NCI-H187 treated with DMSO at 0.1 percent for 48 hours (cell line): ENCODE measurements at places on chromosomes 7 and 10.

DNA sequence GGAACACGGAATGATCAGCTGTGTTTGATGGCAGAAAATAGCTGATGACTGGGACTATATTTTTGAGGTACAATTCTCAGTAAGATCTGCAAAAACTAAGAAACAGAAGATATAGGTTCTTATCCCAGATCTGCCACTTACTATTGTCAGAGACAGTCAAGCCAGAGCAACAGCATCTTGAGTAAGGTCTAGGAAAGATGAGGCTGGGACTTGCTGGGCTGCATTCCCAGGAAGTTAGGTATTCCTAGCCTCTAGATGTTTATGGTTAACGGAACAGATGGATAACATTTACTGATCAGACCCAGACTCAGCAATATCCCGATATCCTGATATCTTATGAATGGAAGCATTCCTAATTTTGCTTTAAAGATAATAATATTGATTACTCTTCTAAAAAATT is 68.7 kb upstream of the DNAJB12 start:
- no peak for DNase-seq

- no peak for DNase-seq
Measured at GRCh38 chr7:129784437-129784782, 168.3 kb downstream of the UBE2H start.

- DNase-seq, result no peak
Measured at GRCh38 chr7:100897772-100898454, 2.2 kb upstream of the ACHE start.

DNA sequence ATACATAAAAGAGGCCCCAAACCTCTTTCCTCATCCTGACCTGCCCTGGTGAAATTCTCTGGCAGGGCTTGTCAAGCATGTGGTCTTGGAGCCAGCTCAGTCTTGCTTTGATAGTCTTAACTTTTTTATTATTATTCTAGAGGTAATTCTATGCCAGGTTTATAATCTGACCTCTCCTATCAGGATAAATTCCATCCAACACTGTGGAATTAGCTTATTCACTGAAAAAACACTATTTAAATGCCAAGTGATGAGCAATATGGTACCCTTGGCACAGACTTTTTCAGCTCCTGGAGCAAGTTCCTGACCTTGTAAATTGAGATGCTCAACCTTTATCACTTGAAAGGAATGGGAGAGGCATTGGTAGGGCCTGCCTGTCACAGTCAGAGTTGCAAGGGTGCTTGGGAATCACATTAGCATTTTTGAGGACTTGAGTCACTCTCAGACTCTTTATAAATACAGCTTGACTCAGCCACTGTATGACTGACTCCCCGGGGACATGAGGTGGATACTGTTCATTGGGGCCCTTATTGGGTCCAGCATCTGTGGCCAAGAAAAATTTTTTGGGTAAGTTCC is at the start of gene CPA4:
CPA4 (plus strand) TSS at position 480 of the 576 bp plus-strand sequence; CDS start at position 500, 20 bp downstream.
- peak; percentile 87 for DNase-seq

DNA sequence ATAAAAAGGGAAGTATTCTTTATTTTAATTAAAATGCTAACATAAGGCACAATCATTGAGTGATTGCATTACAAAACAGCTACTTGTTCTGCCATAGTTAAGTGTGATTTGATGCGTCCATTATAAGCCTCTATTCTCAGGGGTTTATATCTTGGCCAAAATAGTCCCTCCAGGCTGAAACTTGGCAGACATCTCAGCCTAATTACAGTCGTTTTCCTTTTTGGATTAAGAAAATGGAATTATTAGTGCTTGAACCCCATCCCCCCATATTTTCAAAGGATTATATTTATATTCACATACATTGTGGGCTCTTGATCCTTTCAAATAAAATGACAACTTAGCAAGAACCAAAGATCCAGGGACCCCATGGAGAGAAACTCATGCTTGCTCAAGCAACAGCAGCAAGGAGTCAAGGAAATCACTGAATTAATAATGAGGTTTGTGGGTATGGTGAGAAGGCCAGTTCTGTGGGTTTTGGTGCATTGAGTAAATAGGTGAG is 66.7 kb upstream of the NEUROD6 start:
- no peak for DNase-seq

DNA sequence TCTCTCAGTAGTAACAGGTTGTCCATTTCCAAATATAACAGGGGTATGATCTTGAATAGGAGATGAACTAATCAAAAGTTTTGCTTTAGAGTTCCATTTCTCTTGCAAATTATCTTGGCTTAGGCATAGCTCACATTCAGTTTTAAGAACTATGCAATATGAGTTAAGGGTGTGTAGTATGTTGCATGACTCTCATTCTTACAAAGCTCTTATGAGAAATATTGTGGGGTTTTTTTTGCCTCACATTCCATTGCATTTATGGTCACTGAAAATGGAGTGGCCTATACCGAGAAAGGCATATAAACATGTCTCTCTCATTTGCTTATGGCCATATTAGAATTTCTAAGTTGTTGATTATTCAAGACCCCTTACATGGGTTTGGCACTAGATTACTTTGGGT is 48.5 kb upstream of the LAMB1 start:
- no peak for DNase-seq

DNA sequence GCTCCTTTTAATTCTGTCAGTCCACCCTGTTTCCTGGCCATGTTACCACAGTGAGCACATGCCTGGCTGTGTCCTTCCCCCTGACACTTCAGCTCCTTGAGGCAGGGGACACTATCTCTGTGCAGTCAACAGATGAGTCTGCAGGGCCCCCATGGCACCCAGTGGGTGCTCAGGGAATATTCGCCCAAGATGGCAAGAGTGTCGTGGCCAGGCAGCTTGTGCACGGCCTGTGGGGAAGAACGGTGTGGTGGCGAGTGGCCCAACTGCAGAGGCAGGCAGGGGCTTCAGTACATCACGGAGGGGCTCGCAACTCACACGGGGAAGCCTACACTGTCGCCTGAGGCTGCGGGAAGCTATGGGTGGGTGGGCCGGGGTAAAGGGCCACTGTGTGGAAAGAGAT is 91.1 kb downstream of the TRRAP start:
- DNase-seq, result no peak

DNA sequence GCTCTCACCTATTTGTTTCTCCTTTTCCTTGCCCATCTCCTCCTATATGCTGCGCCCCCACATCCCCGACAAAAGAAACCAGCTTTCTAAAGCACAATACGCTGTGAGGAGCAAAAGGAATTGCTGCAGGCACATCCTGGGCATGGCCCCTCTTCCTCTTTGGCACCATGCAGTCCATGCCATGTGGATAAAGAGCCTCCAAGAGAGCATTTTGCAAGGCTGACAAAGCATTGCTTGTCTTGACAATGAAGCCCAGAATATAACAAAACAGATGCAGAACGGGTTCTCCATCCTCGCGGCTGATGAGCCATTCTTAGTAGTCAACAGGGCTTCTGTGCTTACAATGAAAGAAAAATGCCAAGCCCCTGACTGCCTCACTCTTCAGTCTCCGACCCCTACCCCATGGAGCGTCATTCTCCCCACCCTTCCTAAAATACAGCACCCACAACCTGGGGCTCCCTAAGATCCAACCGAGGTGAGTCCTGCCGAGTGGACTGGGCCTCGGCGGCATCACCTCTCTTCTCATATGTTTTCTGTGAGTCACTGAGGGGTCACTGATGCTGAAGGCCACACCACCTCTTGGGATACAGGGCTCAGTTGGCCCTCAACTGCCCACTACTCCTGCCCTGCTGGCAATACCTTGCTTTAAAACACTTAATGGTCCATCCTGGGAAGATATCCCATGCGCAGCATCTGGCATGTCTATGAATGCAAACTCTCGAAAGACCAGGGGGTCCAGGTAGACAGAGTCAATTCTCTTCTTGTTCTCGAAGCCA is 47.5 kb downstream of the GSDME start:
- no peak for DNase-seq

- no peak for DNase-seq
Measured at GRCh38 chr7:84792231-84792893, 394.5 kb downstream of the SEMA3D start.

- DNase-seq, result no peak
Measured at GRCh38 chr7:32588657-32589056, 93.4 kb downstream of the AVL9 start.

- DNase-seq, result no peak
Measured at GRCh38 chr7:7618410-7618809, 22.1 kb upstream of the UMAD1 start.

DNA sequence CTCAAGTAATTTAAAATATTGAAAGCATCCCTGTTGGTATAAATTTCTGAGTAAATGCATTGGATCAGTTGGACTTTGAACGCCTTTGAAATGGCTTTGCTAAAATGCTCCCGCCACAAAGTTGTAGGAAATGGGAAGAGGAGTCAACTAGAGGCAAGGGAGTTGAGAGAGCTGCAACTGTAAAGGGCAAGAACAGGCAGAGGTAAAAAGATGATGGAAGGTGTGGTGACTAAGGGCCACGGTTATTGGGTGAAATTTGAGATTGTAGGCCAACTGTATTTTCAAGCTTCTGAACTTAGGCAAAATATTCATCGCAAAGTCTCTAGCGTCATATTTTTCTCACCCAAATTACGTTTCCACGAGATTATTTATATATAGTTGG is 595 bp upstream of the SUMF2 start:
- DNase-seq, result no peak

- DNase-seq, result no peak
Measured at GRCh38 chr10:3865565-3865964, 80.6 kb upstream of the KLF6 start.

GRCh38 chr10:131081786-131082185 is 229.7 kb downstream of the TCERG1L start:
- DNase-seq, result no peak

DNA sequence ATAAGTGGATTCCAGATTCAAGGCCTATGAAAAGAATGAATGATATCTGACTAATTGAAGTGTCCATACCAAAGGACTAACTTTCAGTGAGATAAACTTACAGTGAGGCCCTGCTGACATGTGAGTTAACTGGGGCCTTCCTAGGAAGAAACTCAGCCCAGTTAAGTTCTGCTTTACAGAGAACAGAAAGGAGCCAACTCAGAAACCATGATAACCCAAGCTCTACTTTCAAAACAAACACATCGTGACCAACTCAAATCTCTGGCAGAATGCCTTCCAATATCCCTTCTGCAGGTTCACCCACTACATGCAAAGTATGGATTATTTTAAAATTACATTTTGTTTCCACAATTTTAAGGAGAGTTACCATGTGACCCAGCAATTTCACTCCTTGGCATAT is 75.8 kb upstream of the MRLN start:
- no peak for DNase-seq

DNA sequence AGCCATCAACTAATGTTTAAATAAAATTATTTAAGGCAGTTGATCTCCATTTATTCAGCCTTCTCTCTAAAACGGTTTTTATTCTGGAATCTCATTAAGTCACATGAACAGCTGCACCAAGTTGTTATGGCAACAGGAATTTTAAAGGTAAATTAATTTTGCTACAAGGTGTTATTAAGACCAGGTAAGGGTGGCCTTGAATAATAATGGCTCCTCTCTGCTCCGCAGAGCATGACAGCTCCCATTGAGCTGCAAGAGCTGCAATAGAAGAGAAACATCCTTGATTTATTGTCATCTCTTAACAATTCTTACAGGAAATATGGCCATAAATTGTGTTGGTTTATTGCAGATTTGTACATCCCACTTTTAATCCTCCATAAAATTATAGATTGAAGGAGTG is 165.8 kb downstream of the KLF6 start:
- DNase-seq, result no peak

GRCh38 chr7:128385988-128386925 is 23.5 kb downstream of the IMPDH1 start:
- DNase-seq, result no peak

DNA sequence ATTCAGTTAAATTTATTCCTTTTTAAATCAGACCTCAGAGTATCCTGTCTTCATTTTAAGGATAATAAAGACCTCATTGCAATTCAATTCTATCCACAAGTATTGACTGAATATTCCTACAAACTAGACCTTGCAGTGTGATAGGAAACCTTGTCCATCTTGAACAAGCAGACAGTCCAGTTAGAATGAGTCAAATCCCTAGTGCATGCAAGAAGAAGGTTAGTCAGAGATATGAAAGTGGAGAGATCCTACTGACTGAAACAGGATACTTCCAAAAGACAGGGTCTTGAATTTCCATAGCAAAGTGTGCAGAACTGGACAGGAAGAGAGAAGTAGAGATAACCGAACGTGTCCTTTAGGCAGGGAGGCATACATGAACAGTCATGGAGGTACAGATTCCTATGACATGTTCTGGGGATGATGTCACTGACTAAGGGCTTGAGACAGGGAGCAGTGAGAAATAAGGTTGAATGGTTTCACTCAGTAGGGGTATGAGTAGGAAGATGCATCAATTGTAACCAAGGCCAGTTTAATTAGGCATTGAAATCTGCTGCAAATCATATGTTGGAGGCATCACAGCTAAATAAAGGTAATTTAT is 45.2 kb downstream of the PPP1R3A start:
- no peak for DNase-seq

- DNase-seq, result no peak
Measured at GRCh38 chr7:132614428-132615318, 38.4 kb upstream of the PLXNA4 start.

DNA sequence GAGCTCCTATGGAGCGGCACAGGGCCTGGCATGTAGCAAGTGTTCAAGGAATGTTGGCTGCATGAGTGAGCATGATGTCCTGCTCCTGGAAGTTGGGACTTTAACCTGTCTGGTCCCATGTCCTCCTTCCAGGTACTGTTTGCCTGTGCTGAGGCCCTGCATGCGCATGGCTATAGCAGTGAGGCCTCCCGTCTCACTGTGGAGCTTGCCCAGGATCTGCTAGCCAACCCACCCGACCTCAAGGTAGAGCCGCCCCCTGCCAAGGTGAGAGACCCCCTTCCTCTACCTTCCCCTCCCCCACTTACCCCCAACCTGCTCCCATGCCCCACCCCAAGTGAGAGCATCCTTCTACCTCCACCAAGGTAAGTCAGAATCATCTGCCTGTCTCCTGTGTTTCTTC is 8.1 kb downstream of the ZSWIM8 start:
- no peak for DNase-seq

DNA sequence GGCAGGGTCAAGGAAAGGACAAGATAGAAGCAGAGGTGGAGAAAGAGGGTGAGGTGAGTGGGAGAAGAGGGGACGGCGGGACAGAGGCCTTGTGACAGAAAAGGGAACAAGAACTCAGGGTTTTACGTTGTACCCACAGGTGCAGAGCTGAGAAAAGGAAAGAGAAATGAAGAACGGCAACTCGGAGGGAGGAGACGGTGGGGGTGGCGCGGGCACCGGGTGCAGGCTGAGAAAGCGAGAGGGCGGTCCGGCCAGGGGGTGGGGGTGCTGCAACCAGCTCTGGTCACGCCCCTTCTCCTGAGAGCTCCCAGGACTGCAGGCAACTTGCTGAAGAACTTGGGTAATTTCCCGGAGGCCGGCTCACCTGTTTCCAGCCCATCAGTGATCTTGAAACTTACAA is 65.3 kb downstream of the CARD11 start:
- DNase-seq, result no peak

- DNase-seq, result no peak
Measured at GRCh38 chr7:106071356-106071998, 40.6 kb downstream of the SYPL1 start.

DNA sequence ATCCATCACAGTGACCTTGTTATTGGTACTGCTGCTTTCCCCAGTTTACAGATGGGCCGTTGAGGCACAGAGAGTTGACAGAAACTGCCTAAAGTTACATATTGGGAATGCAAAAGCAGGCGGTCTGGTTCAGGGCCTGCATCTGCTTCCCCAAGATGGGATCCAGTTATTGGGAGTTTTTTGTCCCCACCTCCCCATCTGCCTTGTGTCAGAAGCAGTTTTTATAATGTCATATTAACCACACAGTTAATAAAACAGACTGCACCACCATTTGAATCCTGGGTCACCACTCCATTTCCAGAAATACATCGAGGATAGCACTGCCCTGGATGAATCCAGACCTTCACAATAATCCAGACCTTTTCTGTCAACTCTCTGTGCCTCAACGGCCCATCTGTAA is 67.9 kb downstream of the CELF2 start:
- DNase-seq, result no peak
